ENCODE measurements at places on chromosomes 1 and 21.

GRCh38 chr1:79460773-79461436 lies 454.4 kb upstream of the ADGRL4 start:
- DNase-seq, result no peak

GRCh38 chr1:218030846-218031245 lies 254.2 kb upstream of the RRP15 start:
- DNase-seq, result no peak

GRCh38 chr21:15732290-15732995 lies 2.7 kb downstream of the USP25 start:
- DNase-seq, result no peak

GRCh38 chr1:95183952-95184351 lies 50.1 kb upstream of the RWDD3 start:
- DNase-seq, result no peak

GRCh38 chr1:230392536-230392909 lies 33.6 kb downstream of the PGBD5 start:
- no peak for DNase-seq
